ENCODE measurements at places on chromosomes 2 and 18.

GRCh38 chr18:70397259-70397925, 108.5 kb downstream of the SOCS6 start:
- no peak for DNase-seq

DNA sequence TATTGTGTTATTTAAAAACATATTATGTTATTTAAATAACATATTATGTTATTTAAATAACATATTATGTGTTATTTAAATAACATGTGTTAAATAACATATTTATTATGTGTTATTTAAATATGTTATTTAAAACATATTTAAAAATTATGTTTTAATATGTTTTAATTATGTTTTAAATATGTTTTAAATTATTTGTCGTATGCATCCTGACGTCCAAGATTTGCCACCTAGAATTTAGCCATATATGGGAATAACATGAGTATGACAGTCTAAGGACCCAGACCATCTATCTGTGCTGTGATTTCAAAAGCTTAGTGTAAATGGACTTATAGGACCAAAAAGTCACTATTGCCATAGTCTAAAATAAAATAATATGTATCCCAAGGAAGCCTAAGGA, 484.3 kb upstream of the KLHL29 start:
- DNase-seq, result no peak

DNA sequence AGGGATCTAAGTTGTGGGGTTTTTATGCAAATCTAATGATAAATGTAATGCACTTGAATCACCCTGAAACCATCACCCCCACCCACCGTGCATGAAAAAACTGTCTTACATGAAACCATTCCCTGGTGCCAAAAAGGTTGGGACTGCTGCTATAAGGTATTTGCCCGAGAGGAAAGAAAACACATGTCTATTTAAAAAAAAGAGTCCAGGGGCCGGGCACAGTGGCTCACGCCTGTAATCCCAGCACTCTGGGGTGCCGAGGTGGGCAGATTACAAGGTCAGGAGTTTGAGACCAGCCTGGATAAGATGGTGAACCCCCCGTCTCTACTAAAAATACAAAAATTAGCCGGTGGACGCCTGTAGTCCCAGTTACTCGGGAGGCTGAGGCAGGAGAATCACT, 1372.8 kb upstream of the CDH2 start:
- DNase-seq, result no peak

DNA sequence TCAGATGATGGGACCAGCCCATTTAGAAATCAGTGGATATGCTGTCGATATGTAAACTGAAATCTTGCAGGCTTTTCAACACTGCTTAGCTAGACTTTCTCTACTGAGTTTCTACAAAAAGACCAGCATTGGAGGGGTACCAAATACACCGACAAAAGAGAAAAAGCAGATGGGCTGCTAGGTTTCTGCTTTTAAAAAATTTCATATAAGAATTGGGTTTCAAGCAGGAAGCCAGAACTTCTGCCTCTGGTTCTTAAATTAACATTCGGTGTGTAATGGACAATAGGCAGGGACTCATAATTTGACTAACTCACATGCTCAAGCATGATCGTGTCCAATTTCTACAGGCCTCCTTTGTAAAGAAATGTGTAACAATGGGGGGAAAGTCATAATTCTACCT, 3.1 kb downstream of the ARL4C start:
- DNase-seq, result no peak

- no peak for DNase-seq
Measured at GRCh38 chr2:211457325-211457724, 900.9 kb downstream of the CPS1 start.

DNA sequence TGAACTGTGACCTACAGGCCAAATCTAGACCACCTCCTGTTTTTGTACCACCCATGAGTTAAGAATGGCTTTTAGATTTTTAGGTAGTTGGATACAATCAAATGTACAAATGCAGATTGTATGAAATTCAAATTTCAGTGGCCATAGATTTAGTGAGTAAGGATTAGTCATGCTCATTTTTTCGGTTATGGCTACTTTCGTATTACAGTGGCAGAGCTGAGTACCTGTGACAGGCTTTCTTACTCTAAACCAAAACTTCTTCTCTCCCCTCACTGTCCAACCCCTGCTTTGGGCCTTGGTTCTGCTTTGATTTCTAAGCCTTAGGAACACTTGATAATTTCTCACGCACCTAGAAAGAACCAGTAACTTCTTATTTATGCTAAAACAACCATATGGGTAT, 82.1 kb downstream of the CDC42EP3 start:
- no peak for DNase-seq

GRCh38 chr2:52904355-52904891, 863.2 kb upstream of the CHAC2 start:
- no peak for DNase-seq

GRCh38 chr18:24878289-24878688, 417.9 kb downstream of the HRH4 start:
- DNase-seq, result no peak

- peak; percentile 49 for DNase-seq
Measured at GRCh38 chr2:74441690-74442482, at the start of gene RTKN. Gene RTKN (minus strand): TSS chr2:74441937. CDS start chr2:74441816, 121 bp downstream.

DNA sequence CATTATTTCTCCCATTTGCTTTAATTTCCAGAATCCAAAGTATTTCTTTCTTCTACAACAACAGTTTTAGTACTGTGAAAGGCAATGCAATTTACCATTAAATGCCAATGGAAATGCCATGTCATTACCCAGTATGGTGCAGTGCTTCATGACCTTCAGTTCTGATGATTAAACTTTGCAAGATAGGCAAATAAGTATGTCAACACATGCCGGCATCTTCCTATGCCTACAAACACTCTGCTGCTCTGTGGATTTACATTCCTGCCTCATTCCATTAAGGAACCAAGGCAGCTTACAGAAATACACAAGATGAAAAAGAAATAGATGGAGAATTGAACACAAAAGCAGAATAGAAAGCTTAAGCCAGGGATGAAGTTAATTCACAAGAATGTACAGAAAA, 52.7 kb upstream of the PROKR1 start:
- DNase-seq, result no peak

All from head of caudate nucleus (tissue), 42 donors.